Activated CD8-positive, alpha-beta memory T cell treated with anti-CD3 and anti-CD28 coated beads for 4 hours (primary cell): ENCODE measurements at places on chromosomes 1 and 21.

- DNase-seq: no peak
These were observed 85.2 kb downstream of the UCK2 start for GRCh38 chr1:165912638-165913037.

DNA sequence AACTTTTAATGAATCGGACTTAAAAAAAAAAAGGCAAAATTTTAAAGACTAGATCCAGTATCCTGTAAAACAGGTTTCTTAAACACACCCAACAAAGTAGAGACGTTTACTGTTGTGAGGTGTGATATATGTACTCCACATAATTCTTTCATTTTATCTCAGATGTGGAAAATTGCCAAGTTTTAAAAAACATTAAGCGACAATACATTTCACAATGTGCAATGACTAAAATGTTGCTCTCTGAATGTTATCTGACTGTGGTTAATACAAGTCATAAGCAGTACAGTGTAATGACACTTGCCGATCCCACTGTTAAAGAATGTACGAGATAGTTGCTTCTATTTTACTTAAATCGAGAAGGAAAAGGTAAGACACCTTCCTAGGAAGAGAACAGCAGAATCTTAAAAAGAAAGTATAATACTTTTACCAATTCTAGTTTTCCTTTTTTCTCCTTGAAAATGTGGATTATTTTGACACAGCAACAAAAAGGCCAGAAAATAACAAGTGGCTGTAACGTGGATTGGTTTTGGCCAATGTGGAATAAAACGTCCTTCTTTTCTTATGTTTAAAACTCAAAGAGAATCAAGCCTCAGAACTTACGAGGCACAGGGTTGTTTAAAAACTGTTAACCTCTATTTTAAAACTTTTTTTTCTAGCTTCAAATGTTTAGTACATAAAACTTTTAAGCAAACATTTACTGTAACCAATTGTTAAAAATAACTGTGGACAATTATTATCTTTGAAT is 51.4 kb downstream of the TP53BP2 start:
- DNase-seq: no peak

GRCh38 chr1:26307363-26307781 is 936 bp upstream of the UBXN11 start:
- DNase-seq: no peak

DNA sequence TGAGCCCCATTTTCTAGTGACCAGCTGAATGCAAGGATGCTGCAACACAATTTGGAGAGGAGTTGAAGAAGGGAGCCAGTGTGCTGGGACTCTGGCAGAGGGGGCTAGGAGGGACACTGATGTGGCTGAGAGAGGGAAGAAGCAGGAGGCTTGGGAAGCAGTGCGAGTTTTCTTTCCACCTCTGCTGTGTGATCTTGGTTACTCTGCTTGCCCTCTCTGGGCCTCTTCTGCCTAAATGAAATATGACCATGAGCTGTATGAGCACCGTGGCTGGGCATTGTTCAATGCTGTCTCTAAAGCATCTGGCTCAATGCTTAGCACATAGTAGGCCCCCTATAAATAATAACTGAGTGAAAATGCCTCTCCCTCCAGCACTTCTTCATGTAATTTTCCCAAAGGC is 65.3 kb upstream of the PAX7 start:
- DNase-seq: no peak

DNA sequence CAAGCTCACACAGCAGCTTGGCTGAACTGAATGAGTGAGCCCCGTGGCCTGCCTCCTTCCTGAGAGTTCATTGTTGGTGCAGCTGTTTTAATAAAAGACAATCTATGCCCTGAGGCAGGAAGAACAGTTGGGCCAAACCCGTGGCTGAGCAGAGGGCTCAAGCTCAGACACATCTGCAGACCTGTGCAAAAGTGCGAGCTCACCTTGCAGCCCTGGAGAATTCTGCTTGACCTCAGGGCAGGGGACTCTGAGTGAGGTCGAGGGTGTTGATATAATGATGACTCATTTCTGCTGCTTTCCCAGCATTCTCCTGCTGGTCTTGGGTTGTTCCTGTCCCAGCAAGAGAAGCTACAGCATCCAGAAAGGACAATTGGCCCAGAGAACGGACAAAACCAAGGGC is 61.0 kb downstream of the ATP5PO start:
- DNase-seq: no peak
